ENCODE measurements at places on chromosomes 1 and 21.

DNA sequence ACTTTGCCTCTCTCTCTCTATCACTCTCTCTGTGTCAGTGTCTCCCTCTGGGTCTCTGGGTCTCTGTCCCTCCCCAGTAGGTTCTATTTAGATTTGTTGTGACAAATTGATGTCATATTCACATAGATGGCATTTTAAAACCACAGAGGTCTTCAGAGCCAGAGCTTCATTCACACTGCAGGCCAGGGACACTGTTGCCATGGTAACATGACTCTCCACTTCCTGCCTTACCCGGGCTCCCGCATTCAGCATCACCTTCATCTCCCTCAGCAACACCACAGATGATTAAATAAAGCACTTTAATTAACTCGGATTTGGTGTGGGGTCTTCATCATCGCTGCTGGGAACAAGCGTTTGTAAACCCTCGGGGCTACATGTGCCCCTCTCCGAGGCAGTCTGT, 132.6 kb downstream of the ETS2 start:
- DNase-seq, result no peak

GRCh38 chr1:167499664-167500101, 18.6 kb downstream of the CD247 start:
- DNase-seq, result no peak

DNA sequence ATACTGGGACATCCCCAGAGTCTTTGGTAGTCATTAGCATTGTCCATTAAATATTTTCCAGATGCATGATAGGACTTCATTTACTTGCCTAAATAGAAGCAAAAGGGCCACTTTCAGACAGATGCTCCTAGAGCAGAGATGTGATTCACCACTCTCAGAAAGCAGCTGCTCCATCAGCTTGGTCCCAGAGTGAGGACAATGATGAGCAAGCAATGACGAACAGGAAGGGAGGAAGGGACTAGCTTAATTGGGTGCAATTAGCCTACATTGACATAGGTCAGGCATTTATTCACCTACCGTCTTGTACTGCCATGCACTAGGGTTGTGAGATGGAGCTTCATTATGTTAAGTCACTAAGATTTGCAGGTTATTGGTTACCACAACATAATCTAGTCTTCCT, 85.1 kb upstream of the PLXNA2 start:
- DNase-seq, result no peak

GRCh38 chr1:156076609-156077429, 5.4 kb downstream of the MEX3A start:
- no peak for DNase-seq

GRCh38 chr1:201617157-201617556, 78.2 kb downstream of the NAV1 start:
- no peak for DNase-seq

GRCh38 chr1:69814926-69815325, 247.2 kb downstream of the LRRC7 start:
- no peak for DNase-seq

Measured in BJ (cell line).